PC-9 (cell line): ENCODE measurements at places on chromosomes 4 and X. TPM values are rescaled to one million over a fixed set of nuclear protein-coding genes. Genes with fewer than 3 reads are reported as not detected.

GRCh38 chr4:22323691-22324090 is 192.2 kb downstream of the ADGRA3 start:
- H3K4me3 ChIP-seq: no peak overlapping the region
- no peaks in the 10 kb centered on the region for H3K27me3 ChIP-seq
- no peak overlapping the region for H3K27ac ChIP-seq

The KLHL2 gene
- total RNA-seq: 26.4 and 27.2 TPM in 2 replicates

- DNase-seq: no peak
- H3K4me3 ChIP-seq: no peak overlapping the region
- H3K4me1 ChIP-seq: no peaks in the 10 kb centered on the region
These were observed 97.5 kb upstream of the STOX2 start for GRCh38 chr4:183807420-183808096.

DNA sequence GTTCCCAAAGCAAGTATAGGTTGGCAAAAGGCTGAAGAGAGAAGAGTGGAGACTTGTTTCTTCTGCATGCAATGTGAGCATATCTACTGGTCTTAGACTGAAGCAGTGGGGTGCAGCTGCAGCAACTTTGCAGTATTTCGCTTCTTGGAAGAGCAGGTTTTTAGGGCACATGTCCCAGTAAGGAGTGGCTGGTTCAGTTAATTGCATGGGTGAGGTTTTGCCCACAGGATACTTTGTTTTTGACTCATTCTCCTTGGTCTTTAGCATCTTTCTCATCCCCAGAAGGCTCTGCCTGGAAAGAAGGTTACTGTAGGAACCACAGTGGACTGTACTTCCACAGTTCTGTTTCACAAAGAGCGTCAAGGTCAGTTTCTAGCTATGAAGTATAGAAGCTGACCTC is 68.0 kb upstream of the NR3C2 start:
- no peaks in the 10 kb centered on the region for H3K4me1 ChIP-seq
- no peaks in the 10 kb centered on the region for H3K27me3 ChIP-seq
- no peak overlapping the region for H3K27ac ChIP-seq
- DNase-seq: no peak
- H3K4me3 ChIP-seq: no peak overlapping the region
- H3K36me3 ChIP-seq: no peaks in the 10 kb centered on the region

- H3K4me1 ChIP-seq: no peaks in the 10 kb centered on the region
- DNase-seq: peak; percentile 29
- H3K27me3 ChIP-seq: no peaks in the 10 kb centered on the region
- 0 out of 2 replicates have a peak overlapping the region, but pooled peaks have one; percentile 29 for H3K27ac ChIP-seq
These were observed 243.8 kb downstream of the ADGRL3 start for GRCh38 chr4:61443813-61444510.

DNA sequence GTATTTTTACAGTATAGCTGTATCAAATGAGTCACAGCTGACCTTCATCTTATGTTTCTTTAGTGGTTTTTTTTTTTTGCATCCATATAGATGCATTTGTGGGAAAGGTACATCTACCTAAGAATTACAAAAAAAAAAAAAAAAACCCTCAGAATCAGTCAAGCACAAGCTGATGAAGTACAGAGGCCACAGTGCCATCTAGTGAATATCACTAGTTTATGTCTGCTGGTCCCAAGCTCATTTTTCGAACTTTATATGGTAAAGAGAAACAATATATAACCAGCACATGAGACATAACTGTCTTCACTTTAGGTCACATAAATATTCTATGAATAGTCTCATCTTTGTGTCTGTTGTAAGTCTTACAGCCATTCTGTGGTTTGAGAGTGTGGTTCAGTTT is 220.1 kb downstream of the DLG3 start:
- H3K36me3 ChIP-seq: no peaks in the 10 kb centered on the region
- no peaks in the 10 kb centered on the region for H3K27me3 ChIP-seq
- no peak for DNase-seq
- no peak overlapping the region for H3K4me3 ChIP-seq

- H3K4me1 ChIP-seq: no peaks in the 10 kb centered on the region
- no peak for DNase-seq
- H3K36me3 ChIP-seq: no peaks in the 10 kb centered on the region
- no peaks in the 10 kb centered on the region for H3K27me3 ChIP-seq
- H3K4me3 ChIP-seq: no peak overlapping the region
These were observed 63.1 kb upstream of the GRPR start for GRCh38 chrX:16060252-16060651.

DNA sequence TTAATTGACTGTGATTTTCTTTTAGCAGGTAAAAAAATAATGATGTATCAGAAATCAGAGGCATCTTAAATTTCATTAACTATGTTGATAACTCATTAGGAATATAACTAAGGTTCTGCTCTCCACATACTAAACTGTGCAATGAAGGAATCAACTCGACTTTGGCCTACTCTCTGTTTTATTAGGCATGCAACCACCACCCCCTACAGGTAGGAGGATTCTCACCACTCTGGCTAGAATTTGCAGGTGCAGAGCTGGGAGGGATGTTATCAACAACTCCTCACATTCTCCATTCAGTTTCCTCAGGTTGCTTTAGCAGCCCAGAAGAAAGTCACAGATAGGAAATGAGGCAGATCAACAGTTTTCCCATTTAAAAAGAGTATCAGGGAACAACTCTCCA is 160.1 kb downstream of the COX18 start:
- DNase-seq: no peak
- H3K4me1 ChIP-seq: no peaks in the 10 kb centered on the region
- H3K4me3 ChIP-seq: no peak overlapping the region
- no peak overlapping the region for H3K27ac ChIP-seq
- H3K36me3 ChIP-seq: no peaks in the 10 kb centered on the region

The ADGRL3 gene
- 0.90 and 1.6 TPM in 2 replicates for total RNA-seq

DNA sequence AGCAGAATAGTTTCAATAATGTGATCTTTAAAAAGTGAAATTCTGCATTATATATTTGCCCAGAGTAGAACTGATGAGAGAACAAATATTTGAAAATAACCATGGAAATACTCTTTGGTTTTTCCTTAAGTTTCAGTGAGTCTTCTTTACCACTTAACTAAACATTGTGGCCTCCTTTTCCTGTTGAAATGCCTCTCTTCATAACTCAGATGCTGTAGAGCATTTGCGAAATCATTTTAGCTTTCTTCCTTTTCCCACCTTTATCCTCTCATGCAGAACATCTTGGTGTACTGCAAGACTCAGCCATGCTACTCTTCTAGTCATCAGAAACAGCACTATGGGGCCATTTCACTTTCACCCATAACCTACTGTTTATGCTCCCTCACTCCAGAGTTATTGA is 48.2 kb downstream of the CASK start:
- no peak overlapping the region for H3K27ac ChIP-seq
- H3K36me3 ChIP-seq: no peaks in the 10 kb centered on the region
- no peak for DNase-seq
- H3K4me3 ChIP-seq: no peak overlapping the region
- H3K4me1 ChIP-seq: no peaks in the 10 kb centered on the region

- H3K4me3 ChIP-seq: no peak overlapping the region
- no peaks in the 10 kb centered on the region for H3K27me3 ChIP-seq
These were observed 28.3 kb downstream of the NSUN7 start for GRCh38 chr4:40778090-40778489.

The TMEM175 gene
- 13.5 and 20.2 TPM in 2 replicates for total RNA-seq

DNA sequence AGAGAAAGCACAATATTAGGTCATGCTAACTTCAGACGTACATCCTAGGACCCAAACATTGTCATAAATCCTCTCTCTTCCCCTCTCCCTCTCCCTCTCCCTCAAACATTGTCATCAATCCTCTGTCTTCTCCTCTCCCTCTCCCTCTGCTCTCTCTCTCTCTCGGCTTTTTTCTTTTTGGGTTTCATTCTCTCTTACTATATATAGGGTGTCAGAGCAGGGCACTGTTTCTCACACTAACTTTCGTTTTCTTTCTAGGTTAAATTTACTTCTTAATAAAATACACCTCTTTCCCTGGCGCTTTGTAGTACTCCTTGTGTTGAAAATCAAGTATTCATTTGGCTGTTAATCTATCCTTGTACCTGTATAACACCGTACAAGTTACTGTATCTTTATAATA is 37.0 kb upstream of the HERC5 start:
- no peaks in the 10 kb centered on the region for H3K36me3 ChIP-seq
- H3K27ac ChIP-seq: no peak overlapping the region
- no peak overlapping the region for H3K4me3 ChIP-seq
- H3K4me1 ChIP-seq: peaks cover 8% of the 10 kb centered on the region
- H3K27me3 ChIP-seq: no peaks in the 10 kb centered on the region
- no peak for DNase-seq

The BMP15 gene
- not detected in 2 replicates for total RNA-seq

The TAF7L gene
- total RNA-seq: 0.24 and 0.25 TPM in 2 replicates

The BEX1 gene
- total RNA-seq: not detected in 2 replicates

DNA sequence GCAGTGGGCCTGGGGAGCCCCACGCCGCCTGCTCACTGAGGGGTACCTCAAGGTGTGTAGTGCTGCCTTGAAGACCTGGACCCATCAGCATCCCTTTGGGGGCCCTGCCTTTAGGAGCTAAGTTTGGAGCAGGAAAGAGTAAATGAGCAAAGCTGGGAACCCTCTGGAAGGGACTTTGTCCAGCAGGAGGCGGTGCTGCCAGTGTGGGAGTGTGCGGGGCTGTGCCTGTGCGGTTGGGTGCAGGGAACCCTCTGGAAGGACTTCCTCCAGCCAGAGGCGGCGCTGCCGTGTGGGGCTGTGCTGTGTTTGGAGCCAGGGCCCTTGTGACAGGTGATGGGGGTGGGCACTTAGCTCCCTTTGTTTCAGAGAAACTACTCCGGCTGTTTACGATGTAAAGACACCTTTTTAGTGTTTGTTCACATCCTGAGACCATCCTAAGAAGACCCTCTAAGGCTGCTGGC is 25.8 kb downstream of the RGS12 start:
- no peak overlapping the region for H3K4me3 ChIP-seq
- DNase-seq: no peak
- no peaks in the 10 kb centered on the region for H3K4me1 ChIP-seq
- H3K36me3 ChIP-seq: no peaks in the 10 kb centered on the region
- no peaks in the 10 kb centered on the region for H3K27me3 ChIP-seq
- no peak overlapping the region for H3K27ac ChIP-seq

The AMBN gene
- total RNA-seq: not detected in 2 replicates

GRCh38 chrX:12955882-12956703 is 18.8 kb upstream of the TMSB4X start:
- no peaks in the 10 kb centered on the region for H3K27me3 ChIP-seq
- H3K4me3 ChIP-seq: peak overlapping the region; percentile 38; the same call in 1 of the 2 replicates
- no peaks in the 10 kb centered on the region for H3K36me3 ChIP-seq
- H3K27ac ChIP-seq: peak overlapping the region; percentile 99
- DNase-seq: peak; percentile 54
- H3K4me1 ChIP-seq: peaks cover 29% of the 10 kb centered on the region

- no peak overlapping the region for H3K27ac ChIP-seq
- DNase-seq: no peak
- H3K27me3 ChIP-seq: no peaks in the 10 kb centered on the region
- no peak overlapping the region for H3K4me3 ChIP-seq
These were observed 51.8 kb downstream of the GC start for GRCh38 chr4:71732066-71732465.

DNA sequence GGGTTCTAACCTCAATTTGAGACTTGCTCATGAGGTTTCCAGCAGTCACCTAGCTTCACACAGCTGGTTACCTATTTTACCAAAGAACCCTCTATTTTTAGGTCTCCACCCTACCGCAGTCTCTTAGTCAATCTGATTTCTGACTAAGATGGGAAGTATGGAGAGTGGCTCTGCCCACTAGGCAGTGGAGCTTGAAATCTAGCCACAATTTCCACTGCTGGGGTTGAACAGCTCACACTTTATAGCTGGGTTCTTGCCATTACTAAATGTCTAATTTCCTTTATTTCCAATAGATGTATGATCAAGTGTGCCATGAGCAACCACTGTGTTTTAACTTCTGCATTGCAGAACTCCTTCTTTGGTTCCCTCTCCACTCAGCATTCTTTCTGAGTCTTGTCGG is 43.1 kb downstream of the GASK1B start:
- H3K36me3 ChIP-seq: no peaks in the 10 kb centered on the region
- DNase-seq: no peak
- no peak overlapping the region for H3K4me3 ChIP-seq
- no peaks in the 10 kb centered on the region for H3K4me1 ChIP-seq
- no peak overlapping the region for H3K27ac ChIP-seq

DNA sequence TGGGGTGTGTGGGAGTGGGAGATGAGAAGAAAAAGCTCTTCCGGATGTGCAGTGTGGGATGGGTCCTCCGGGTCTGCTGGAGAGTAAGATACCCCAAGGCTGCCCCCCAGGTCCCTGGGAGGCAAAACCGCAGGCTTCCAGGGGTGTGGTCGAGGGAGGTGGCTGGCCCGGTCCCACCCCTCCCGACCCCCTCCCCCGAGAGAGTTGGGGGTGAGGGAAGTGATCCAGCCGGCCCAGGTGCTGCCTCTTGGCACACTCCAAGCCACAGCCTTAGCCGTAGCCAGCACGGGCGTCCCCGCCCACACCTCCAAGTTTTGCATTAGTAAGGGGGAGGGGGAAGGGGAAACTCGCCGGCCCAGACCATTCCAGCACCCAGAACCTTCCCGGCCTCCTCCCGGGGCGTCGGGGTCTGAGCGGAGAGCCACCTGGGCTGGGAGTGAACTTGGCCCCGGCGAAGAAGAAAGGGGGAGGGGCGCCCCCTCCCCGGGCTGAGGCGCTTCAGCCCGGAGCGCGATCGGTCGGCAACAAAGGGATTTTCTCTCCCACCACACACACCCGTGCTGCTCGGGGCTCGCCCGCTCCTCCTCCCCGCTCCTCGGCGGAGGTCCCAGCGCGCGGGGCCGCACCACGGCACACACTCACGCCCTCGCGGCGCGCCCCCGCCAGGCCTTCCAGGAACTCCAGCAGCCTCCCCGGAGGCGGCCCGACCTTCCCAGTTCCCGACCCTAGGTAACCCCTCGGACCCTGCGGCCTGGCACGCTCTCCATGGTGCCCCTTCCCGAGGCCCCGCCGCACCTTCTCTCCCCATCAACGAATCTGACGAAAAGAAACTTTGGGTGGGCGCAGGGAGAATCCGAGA is 14.4 kb downstream of the BCOR start:
- DNase-seq: peak; percentile 39
- peaks cover 10% of the 10 kb centered on the region for H3K4me1 ChIP-seq
- no peaks in the 10 kb centered on the region for H3K27me3 ChIP-seq
- no peak overlapping the region for H3K27ac ChIP-seq
- no peaks in the 10 kb centered on the region for H3K36me3 ChIP-seq
- H3K4me3 ChIP-seq: peak overlapping the region; percentile 39; the same call in 1 of the 2 replicates

GRCh38 chr4:172173206-172173605 is 360.0 kb downstream of the GALNTL6 start:
- no peaks in the 10 kb centered on the region for H3K4me1 ChIP-seq
- DNase-seq: no peak
- H3K27me3 ChIP-seq: no peaks in the 10 kb centered on the region

The NLGN4X gene
- 0.31 and 0.48 TPM in 2 replicates for total RNA-seq

GRCh38 chrX:134202561-134202960 is 34.4 kb upstream of the CCDC160 start:
- no peaks in the 10 kb centered on the region for H3K36me3 ChIP-seq
- no peak overlapping the region for H3K4me3 ChIP-seq
- H3K27me3 ChIP-seq: no peaks in the 10 kb centered on the region

DNA sequence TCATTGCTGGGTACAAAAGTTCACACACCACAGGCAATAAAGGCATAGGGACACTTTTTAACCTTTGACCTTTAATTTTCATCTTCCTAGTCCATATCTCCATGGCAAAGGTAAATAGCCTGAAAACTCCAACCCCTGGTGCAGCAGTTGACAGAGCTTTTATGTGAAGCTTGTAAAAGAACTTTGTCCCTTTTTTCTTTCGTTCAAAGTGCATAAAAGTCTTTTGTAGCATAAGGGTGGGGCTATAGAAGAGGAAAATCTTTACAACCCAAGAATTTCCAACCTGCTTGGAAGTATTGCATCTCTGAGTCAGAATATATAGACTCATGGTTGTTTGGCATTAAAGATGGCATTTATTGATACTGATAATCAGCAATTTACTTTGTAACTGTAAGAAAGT is 20.4 kb downstream of the POF1B start:
- DNase-seq: no peak
- no peaks in the 10 kb centered on the region for H3K36me3 ChIP-seq
- no peaks in the 10 kb centered on the region for H3K27me3 ChIP-seq
- no peak overlapping the region for H3K4me3 ChIP-seq
- no peak overlapping the region for H3K27ac ChIP-seq
- H3K4me1 ChIP-seq: no peaks in the 10 kb centered on the region
